HEK293T (cell line): ENCODE measurements at places on chromosomes 12 and 14.
A peak's percentile ranks its signal among the peaks of the same experiment; 100 is the strongest.

GRCh38 chr14:92549105-92549858, 35.7 kb downstream of the RIN3 start:
- no peak for DNase-seq

- no peak for DNase-seq
These were observed 291.7 kb downstream of the RAD51B start for GRCh38 chr14:68111097-68111852.

DNA sequence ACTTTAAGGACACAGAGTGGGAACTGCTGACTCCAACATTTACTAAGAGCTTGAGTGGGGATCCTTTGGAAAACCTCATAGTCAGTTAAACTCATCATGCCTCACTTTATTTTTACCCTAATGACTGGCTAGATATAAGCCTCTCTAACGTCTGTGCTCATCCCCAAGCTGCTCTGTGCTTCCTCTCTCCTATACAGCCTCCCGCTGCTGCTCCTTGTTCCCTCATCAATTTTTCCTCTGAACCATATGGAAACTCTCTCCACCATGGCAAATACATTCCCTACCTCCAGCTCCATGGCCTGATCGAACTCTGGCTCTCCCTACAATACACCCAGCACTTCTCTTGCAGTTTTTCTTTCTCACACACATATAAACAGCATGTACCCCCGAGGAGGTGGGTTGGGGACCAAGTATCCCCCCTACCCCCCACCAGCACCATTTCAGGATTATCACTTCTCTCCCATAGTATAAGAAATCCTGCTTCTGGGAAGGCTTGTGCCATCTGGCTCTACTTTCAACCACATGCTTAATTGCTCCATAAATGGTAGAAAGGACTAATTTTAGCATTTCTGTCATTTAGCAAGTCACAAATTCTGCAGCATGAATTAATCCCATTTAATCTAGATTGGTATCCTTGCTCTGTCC, 39.2 kb upstream of the DYRK2 start:
- DNase-seq, result no peak

DNA sequence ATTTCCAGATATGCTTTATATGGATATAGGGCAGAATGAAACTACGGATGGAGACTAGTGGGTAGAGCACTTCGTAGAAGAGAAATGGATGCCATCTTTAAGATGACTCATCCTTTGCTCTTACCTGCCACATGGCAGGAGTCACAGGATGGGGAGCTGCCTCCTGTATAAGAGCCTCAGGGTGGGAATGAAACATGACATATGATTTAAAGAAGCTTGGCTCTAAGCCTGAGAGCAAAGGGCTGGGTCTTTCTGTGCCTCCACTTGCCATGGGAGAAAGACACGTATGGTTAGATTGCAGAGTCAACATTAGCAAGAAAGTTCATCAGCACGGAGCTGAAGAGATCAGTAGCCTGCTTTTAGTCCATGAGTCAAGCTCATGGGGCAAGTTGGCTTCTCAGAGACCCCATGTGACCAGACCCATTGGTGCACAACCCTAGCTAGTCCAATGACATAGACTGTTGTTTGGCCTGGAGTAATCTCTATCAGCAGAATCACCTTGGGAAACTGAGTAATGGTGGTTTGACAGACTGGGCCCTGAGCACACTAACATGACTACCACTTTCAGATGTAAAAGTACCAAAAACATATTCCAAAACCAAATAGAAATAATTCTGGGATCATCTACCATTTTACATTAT, 38.1 kb upstream of the IL22 start:
- no peak for DNase-seq

- peak; percentile 45 for DNase-seq
These were observed 595 bp upstream of the METAP2 start for GRCh38 chr12:95473231-95473883.

- no peak for DNase-seq
These were observed 13.7 kb downstream of the CHFR start for GRCh38 chr12:132873724-132874123.

GRCh38 chr12:10194160-10194670, 15.4 kb downstream of the TMEM52B start:
- no peak for DNase-seq

DNA sequence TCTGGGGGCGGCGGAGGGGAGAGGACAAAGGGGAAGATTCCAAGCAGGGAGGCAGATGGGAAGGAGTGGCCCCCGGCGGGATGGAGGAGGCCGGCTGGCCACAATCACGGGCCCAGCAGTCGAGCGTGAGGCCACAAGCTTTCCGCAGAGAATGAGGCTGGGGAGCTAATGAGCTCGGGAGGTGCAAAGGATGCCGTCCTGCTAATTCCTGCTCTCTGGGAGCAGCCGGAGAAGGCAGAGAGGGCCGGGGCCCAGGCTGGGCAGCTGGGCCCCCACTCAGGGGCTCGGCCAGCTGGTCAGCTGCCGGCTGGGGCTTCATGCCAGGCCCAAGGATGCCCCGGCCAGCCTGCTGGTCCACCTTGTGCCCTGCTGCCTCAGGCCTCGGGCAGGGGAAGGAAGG, 98.1 kb upstream of the LHX5 start:
- DNase-seq, result no peak

DNA sequence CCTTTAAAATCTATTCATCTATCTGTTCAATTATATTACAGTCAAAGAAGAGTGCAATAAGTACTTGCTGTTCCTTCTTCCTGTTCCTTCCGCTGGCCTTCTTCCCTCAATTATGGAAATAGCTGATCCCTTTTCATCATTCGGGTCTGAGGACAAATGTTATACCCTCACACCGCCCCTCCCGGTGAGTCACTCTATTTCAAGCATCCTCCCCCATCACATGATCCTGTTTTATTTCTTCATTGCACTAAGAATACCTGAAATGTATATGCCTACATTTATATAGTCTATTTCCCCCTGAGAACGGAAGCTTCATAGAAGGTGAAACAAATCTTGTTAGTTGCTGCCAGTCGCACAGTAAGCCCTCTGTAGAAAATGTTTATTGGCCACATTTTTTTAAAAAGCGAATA, 2.5 kb downstream of the SLC38A1 start:
- peak; percentile 33 for DNase-seq

DNA sequence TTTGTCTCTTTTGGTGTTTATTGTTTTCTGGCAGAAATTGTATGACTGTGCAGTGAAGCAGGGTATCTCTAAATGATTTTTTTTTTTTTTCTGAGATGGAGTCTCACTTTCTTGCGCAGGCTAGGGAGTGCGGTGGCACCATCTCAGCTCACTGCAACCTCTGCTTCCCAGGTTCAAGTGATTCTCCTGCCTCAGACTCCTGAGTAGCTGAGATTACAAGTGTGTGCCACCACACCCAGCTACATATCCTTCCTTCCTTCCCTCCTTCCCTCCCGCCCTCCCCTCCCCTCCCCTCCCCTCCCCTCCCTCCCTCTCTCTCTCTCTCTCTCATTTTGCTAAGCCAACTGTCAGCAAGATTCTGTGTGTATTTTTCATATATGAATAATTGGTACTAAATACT, 94.4 kb downstream of the PPHLN1 start:
- no peak for DNase-seq

DNA sequence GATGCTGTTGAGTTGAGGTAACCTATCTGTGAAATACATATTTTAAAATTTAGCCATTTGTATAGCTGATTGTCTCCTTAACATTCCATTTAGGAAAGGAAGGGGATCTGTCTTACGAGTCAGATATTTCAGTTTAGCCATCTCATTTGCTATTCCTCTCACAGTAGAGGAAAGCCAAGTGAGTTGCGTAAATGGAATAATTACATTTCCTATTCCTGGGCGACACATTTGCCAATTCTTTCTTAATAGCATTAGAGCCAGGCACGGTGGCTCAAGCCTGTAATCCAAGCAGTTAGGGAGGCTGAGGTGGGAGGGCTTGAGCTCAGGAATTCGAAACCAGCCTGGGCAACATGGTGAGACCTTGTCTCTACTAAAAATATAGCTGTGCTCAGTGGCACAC, 116.3 kb downstream of the TMX1 start:
- no peak for DNase-seq

DNA sequence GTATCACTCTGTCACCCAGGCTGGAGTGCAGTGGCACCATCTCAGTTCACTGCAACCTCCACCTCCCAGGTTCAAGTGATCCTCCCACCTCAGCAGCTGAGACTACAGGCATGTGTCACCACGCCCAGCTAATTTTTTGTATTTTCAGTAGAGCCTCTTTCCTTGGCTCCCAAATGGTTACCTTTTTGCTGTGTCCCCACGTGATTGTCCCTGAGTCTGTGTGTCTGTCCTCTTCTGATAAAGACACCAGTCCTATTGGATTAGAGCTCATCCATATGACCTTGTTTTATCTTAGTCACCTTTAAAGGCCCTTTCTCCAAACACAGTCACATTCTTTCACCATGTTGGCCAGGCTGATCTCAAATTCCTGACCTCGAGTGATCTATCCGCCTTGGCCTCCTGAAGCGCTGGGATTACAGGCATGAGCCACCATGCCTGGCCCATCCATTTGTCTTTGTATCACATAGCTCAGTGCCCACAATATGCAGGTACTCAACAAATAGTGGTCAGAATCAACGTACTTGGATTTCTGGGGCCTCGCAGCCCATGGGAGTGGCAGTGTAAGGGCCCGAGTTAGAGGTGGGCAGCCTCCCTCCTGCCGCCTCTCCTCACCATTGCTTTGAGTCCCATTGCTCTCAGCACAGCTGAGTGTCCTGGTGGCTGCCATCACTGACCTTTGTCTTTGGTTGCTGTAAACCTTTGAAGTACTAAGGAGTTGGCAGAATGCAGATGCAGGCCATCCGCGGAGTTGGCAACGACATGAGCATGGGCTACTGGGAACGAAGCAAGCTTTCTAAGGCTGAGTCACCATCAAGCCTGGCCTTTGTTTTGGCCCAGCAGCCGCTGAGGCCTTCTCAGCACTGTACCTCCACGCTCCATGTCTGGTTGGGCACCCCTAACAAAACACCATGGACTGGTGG, 9.3 kb downstream of the TPCN1 start:
- no peak for DNase-seq

DNA sequence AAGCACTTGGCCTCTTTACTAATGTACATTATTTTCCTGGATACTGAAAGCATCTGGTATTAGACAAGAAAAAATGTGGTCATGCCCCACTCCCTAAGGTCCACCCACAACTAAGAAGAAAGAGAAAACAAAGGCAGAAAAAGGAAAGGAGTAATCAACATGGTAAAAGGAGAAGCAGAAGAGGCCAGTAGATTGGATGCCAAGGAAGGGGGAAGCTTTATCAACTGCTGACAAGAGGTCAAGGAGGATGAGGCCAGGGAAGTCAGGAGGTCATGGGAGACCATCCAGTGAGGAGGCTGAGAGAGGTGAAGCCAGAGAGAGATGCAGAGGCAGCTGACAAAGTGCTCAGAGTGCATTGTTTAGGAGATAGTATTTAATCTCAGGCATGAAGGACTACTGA, 383.5 kb downstream of the ZFP36L1 start:
- no peak for DNase-seq

GRCh38 chr12:93594766-93595311, 22.4 kb downstream of the SOCS2 start:
- DNase-seq, result no peak

DNA sequence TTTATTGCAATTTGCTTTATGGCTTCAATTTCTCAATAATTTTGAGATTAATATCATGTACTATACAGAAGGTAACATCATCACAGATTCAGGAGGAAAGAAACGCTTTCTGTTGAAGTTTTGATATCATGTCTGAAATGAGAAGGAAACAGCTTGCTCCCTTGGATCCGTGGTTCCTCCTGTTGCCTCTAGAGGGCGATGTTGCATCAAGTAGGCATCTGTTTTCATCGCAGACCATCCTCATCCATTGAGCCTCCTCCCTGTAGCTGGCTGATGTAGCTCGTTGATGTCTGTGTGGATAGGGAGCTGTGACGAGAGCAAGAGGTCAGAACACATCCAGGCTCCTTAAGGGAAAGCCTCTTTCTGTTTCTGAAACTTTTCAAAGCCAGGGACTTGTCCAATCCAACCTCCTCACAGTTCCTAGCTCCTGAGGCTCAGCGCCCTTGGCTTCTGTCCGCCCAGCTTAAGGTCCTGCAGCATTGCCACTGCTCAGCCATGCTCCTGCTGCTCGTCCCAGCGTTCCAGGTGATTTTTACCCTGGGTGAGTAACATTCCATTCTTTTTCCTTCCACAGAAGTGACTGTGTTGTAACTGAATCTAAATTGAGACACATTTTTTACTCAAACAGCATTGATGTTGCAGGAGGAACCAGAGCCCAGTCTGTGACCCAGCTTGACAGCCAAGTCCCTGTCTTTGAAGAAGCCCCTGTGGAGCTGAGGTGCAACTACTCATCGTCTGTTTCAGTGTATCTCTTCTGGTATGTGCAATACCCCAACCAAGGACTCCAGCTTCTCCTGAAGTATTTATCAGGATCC, 304.8 kb upstream of the OR4E1 start:
- DNase-seq, result peak; percentile 77

DNA sequence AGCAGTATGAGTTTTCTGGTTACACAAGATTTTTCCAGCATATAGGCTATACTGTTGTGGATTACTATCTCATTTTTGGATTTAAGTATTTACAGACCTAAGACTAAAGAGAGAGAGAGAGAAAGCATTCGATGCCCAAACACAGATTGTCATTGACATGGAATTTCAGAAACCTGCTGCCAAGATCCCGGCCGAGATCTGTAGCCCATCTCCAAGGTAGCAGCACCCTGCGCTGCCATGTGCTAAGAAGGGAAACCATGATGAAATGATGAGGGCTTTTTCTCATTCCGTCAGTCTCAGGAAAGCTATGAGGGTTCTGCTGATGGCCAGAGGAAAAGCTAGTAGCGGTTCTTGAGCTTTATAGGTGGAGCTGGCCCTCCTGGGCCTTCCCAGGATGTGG, 135.6 kb upstream of the EVL start:
- no peak for DNase-seq

DNA sequence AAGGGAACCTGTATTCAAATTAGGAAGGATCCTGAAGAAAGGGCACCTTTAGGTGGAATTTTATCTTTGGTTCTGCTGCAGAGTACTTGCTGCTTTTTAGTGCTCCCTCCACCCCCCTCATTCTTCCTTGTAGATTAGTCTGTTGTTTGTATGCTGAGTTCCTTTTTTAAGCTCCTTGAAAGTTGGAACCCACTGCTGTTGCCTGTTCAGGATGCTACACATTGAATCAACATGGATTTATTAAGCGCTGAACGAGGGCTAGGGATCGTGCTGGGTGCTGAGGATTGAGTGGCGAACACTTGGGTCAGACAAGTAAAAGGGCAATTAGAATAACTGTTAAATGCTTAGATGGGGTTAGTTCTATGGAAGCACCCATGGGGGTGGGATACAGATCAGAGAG, 884 bp upstream of the AMN1 start:
- no peak for DNase-seq

- DNase-seq, result no peak
These were observed 23.2 kb upstream of the RAP1B start for GRCh38 chr12:68587448-68587873.
